ENCODE measurements at places on chromosomes 5 and 9.
A peak's percentile ranks its signal among the peaks of the same experiment; 100 is the strongest.

DNA sequence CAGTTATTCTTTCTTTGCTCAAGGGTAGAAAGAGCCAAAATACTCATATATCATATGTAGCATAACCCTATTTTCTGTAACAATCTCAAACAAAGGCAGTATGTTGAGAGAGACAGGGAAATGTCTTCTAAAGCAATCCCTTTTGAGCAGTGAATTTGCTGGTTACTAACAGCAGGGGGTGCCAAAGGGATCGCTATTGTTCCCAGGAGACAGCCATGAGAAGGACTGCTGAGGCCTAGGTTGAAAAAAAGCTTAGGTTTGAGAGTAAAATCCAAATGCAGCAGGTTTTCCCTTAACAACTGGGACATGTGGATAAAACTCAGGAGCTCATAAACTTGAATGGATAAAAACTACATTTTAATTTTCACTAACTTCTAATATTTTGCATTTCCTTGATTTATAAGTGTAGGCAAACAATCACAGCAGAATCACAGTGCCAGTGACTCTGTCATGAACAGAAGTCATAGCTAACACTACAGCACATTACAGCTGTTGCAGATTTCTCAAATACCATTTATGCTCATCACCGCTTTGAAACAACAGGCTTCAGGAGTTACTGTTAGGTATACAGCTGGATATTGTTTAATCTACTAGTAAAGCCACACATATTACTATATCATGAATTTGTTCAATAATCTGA lies 148.4 kb downstream of the MAPKAP1 start:
- peak; percentile 65 for DNase-seq

- DNase-seq: no peak
Observed at GRCh38 chr9:72464857-72465592, 56.4 kb upstream of the TMC1 start.

- DNase-seq: no peak
Observed at GRCh38 chr9:110443146-110443865, 105.6 kb upstream of the TXNDC8 start.

- peak; percentile 42 for DNase-seq
Observed at GRCh38 chr5:132226516-132227234, 978 bp downstream of the P4HA2 start.

- peak; percentile 34 for DNase-seq
Observed at GRCh38 chr5:124718380-124718789, 28.1 kb downstream of the ZNF608 start.

DNA sequence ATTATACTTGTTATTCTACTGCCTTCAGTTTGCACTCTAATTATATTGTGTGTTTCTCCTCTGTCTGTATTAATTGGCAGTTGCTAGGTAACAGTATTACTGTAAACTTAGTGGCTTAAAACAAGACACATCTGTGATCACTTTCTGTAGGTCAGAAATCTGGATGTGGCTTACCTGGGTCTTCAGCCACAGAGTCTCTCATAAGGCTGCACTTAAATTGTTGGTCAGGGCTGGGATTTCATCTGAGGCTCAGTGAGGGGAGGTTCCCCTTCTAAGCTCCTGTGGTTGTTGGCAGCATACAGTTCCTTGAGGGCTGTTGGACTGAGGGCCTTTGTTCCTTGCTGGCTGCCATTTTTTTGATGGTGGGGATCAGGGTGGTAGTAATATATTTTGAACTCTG lies 68.8 kb downstream of the SLC44A1 start:
- DNase-seq: no peak

- DNase-seq: no peak
Observed at GRCh38 chr9:36941441-36941840, 92.6 kb downstream of the PAX5 start.

- no peak for DNase-seq
Observed at GRCh38 chr9:92155221-92155620, 40.0 kb upstream of the SPTLC1 start.

DNA sequence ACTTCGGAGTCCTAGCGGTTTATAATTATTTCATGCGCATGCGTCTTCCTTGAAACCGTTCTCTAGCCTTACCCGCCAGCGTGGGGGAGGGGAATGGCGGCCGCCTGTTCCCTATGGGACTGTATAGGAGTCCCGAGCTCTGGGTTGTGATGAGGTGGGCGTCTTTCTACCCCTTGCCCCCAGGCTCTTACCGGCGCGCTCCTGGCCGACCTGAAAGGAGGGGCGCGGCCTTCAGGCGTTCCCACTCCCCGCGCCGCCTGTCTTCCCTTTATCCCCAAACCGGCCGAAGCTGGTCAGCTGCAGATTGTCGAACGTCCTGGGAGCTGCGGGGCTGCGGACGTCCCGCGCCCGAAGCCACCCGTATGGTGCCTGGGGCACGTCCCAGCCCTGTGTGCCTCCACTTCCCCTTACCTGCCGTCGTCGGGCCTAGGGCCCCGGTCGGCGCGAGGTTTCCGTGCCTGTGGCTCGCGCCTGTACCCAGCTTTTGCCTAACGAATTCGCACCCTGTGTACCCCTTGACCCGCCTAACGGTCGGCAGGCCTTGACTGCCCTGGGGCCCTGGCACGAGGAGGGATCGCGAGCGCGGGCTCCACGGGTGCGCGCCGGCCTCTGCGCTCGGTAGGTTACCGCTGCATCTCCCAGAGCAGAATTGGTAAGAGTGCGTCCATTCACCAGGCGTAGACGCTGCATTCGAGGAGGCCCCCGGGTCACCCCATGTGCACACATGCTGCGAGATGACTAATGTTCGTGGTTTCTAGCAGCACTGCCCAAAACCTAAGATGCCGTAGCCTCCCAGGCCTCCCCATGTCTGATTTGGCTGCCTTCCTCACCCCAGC lies 653 bp upstream of the HNRNPH1 start:
- DNase-seq: peak; percentile 36

All from body of pancreas (tissue), 4 donors.